ENCODE measurements at places on chromosomes 13 and 19.
A peak's percentile ranks its signal among the peaks of the same experiment; 100 is the strongest.

GRCh38 chr13:107113387-107113786 is 545.5 kb upstream of the ARGLU1 start:
- no peak for DNase-seq

DNA sequence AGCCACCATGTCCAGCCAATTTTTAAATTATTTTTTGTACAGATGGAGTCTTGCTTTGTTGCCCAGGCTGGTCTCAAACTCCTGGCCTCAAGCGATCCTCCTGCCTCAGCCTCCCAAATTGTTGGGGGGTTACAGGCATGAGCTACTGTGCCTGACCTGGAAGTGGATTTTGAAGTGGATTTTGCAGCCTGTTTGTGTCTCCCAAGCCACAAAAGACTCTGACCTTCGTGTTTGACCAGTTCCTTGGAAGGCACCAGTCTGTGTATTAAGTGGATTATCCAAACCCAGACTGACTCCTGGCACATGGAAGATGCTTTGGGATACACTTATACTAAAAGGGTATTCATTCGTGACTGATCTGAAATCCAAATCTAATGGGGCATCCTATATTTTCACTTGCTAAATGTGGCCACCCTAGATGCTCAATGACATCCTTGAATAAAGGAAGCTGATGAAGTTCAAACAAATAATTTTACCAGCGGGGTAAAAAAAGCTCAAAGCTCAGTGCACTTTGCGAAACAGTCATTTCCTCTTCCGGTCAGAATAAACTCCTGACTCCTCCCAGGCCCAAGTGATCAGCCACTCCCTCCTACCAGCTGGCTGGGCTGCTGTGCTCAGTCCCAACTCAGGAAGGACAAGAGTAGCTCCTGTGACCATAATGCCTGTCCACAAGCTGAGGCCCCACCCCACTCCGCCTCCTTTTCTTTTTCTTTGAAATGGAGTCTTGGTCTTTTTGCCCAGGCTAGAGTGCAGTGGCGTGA is 32.6 kb upstream of the GATAD2A start:
- DNase-seq = peak; percentile 55

DNA sequence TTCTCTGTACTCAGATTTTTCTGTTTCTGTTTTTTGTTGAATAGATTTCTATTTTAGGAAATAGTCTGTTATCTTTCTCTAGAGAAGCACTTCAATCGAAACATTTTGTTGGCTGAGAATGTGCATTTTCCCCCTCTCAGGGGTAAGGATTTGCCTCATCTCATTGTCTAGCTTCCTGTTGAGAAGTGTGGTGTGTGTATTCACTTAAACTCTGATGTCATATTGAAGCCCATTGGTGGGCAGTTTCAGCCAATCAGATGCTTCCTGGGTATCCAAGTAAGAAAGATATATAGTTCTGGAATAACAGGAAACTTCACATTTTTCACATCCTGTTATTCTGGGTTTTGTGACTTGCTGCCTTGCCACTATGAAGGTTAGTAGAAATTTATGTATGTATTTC is 87.6 kb downstream of the ARHGEF7 start:
- DNase-seq = peak; percentile 97

DNA sequence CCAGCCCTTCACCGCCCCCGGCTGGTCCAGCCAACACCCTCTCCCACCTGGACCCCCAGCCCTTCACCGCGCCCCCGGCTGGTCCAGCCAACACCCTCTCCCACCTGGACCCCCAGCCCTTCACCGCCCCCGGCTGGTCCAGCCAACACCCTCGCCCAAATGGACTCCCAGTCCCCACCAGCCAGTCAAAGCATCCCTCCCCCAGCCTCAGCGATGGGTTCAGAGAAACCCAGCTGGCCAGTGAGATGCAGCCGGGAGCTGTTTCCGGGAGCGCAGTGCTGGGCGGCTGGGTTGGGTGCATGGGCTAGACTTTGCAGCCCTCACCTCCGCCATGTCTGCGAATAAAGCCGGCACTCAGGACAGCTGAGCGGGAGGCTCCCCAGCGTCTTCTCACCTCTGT is 6.5 kb upstream of the CDC34 start:
- no peak for DNase-seq

DNA sequence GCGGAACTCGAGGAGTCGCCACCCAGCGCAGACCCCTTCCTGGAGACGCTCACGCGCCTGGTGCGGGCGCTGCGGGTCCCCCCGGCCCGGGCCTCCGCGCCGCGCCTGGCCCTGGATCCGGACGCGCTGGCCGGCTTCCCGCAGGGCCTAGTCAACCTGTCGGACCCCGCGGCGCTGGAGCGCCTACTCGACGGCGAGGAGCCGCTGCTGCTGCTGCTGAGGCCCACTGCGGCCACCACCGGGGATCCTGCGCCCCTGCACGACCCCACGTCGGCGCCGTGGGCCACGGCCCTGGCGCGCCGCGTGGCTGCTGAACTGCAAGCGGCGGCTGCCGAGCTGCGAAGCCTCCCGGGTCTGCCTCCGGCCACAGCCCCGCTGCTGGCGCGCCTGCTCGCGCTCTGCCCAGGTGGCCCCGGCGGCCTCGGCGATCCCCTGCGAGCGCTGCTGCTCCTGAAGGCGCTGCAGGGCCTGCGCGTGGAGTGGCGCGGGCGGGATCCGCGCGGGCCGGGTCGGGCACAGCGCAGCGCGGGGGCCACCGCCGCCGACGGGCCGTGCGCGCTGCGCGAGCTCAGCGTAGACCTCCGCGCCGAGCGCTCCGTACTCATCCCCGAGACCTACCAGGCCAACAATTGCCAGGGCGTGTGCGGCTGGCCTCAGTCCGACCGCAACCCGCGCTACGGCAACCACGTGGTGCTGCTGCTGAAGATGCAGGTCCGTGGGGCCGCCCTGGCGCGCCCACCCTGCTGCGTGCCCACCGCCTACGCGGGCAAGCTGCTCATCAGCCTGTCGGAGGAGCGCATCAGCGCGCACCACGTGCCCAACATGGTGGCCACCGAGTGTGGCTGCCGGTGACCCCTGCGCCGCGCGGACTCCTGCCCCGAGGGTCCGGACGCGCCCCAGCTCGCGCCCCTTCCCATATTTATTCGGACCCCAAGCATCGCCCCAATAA is 2.3 kb downstream of the AMH start:
- no peak for DNase-seq

DNA sequence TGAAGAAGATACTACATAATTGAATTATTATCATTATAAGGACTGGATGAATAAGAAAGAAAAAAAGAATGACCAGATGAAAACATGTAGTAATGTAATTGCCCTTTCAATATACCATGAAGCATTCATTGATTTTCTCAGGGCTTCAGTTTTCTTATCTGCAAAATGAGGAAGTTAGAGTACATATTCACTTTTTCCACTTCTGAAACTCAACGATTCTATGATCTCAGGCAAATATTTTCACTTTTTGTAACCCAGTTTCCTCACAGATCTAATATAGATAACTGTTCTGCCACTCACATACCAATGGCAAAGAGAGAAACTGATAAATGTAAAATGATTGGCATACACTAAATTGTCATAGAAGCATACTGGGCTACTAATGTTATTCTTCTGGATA is 856.6 kb upstream of the KLHL1 start:
- DNase-seq = no peak

DNA sequence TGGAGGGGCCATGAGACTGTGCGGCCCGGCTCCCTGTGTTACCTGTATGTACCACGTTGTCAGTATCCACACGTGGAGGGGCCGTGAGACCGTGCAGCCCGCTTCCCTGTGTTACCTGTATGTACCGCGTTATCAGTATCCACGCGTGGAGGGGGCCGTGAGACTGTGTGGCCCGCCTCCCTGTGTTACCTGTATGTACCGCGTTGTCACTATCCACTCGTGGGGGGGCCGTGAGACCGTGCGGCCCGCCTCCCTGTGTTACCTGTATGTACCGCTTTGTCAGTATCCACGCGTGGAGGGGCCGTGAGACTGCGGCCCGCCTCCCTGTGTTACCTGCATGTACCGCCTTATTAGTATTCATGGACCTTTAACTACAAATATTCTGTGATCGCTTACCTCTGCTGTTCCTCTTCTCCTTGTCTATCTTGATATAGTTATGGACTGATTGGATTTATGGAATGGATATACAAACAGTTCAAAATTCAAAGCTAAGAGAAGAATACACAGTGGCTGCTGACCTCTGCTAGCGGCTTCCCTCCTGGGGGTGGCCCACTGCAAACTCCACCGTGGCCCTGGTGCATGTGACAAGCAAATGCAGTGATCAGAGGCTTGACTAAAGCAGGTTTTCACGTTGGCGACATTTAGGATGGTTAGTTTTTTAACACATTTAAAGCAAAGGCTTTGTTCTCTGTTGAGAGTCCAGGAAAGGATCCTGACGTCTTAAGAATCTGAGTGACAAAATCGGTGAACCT is 38.7 kb downstream of the ATP11A start:
- no peak for DNase-seq

- DNase-seq = no peak
These were observed 10.1 kb upstream of the LRCH1 start for GRCh38 chr13:46542833-46543232.

- no peak for DNase-seq
These were observed 41.7 kb downstream of the RUBCNL start for GRCh38 chr13:46345398-46345797.

GRCh38 chr19:31070146-31071065 is 278.8 kb downstream of the TSHZ3 start:
- DNase-seq = no peak

- DNase-seq = no peak
These were observed 10.2 kb upstream of the SIGLEC6 start for GRCh38 chr19:51541458-51542357.

DNA sequence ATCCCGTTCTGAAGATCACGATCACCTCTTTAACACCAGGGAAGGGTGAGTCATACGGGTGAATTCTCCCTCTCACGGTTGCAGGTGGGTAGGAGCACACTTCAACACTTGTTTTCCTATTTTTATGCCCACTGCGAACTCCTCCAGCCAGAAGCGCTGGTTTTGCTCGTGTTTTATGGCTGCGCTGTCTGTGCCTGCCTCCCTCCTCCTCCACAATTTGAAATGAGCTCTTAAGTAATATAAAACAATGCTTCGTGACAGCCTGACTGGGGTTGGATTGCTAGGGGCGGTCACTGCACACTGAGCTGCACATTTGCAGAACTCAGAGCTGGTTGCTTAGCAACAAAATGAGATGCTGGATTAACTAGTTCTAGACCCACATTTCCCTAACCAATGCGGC is 12.9 kb downstream of the CCDC70 start:
- DNase-seq = no peak

GRCh38 chr13:22196777-22197176 is 525.9 kb downstream of the FGF9 start:
- DNase-seq = no peak

DNA sequence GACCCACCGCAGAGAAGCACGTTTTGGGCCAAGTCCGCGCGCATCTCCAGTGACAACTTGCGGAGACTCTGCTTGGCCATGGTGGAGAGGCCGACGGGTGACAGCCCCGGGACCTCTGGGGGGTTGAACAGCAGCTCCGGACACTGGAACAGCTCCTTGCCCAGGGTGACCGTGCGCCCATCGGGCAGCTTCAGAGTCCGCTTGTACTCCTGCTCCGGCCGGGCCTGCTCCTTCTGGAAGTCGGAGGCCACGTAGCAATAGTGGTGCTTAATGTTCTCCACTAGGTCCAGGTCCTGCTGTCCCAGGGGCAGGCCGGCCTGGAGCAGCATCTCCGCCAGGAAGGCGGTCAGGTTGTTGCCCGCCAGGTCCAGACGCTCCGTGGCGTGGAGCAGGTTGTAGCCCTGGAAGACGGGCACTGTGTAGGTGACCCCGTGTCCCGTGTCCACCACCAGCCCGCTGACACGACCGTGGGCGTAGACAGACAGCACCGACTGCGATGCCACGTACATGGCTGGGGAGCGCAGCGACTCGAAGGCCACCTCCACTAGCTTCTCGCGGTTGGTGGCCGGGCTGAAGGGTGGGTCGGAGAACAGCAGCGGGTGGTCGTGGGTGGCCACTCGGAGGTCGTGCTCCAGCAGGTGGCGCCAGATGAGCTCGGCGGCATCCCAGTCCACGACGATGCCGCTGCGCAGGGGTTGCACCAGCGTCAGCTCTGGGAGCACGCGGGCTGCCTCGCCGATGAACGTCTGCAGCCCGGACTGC is 743 bp downstream of the ACTL9 start:
- DNase-seq = no peak

- no peak for DNase-seq
These were observed 59.8 kb downstream of the AP1M1 start for GRCh38 chr19:16257509-16258002.

DNA sequence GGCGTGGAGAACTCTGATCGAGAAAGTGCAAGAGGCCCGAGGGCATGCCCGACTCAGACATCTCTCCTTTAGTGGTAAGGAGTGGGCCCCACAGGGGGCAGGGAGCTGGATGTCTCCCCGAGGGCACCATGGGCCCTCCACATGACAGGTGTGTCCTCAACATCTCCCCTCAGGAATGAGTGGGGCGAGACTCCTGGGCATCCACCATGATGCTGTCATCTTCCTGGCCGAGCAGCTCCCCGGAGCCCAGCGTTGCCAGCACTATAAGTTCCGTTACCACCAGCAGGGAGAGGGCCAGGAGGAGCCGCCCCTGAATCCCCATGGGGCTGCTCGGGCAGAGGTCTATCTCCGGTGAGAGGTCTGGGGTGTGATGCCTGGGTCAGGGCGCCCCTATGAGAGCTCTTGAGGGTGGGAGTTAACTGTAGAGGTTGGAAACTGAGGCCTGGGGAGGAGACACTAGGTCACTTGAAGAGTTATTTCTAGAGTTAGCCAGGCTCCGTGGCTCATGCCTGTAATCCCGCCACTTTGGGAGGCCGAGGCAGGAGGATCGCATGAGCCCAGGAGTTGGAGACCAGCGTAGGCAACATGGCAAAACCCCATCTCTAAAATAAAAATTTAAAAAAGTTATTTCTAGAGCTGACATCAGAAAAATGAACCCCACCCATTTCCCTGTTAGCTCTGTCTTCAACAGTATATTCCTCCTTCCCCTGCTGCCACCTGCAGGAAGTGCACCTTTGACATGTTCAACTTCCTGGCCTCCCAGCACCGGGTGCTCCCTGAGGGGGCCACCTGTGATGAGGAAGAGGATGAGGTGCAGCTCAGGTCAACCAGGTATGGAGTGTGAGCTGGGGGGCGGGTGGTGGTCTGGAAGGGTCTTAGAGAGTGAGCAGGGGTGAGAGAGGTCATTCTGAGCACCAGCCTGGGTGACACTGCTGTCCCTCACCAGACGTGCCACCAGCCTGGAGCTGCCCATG is 5.1 kb downstream of the IGFLR1 start:
- DNase-seq = no peak

DNA sequence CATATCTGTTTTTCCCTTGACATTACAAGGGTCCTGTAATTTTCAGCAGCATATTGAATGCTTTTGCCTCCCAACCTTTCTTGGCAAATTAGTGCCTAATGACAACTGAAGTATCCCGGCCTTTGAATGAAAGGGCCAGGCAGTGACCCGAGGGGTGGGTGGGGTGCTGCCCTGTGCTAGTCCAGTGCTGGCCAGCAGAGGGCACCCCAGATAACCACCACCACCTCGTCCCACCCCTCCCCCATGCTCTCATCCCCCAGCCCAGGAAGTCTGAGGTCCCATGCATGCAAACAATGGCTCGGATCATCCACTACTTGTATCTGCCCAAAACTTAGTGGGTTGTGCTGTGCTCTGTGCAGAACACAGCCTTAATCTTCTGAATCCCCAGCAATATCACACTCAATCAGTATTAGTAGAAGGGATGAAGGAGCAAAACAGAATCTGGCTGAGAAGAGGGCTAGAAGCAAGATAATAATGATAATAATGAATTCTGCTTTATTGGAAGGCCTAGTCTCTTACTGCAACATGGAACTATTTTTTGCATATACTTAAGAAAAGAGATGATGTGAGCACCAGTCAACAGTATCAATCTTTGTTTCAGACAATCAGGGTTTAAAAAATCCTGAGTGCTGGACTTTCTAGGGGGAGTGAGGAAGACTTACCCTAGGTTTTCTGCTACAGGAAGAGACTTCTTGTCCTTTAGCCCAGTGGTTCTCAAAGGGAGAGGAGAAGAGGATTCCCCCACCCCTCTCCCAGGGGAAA is 3.8 kb downstream of the ATP12A start:
- peak; percentile 45 for DNase-seq

Data from fibroblast of skin of back (primary cell).